GM23338 (cell line): ENCODE measurements at places on chromosomes 1 and 21.

GRCh38 chr1:224430511-224431113, 4.0 kb downstream of the WDR26 start:
- no peak for DNase-seq

GRCh38 chr1:169889871-169890270, 3.8 kb downstream of the SCYL3 start:
- no peak for DNase-seq

GRCh38 chr1:115670476-115671175, 28.9 kb downstream of the VANGL1 start:
- no peak for DNase-seq

GRCh38 chr1:80607064-80607463, 1193.7 kb upstream of the ADGRL2 start:
- DNase-seq: no peak

DNA sequence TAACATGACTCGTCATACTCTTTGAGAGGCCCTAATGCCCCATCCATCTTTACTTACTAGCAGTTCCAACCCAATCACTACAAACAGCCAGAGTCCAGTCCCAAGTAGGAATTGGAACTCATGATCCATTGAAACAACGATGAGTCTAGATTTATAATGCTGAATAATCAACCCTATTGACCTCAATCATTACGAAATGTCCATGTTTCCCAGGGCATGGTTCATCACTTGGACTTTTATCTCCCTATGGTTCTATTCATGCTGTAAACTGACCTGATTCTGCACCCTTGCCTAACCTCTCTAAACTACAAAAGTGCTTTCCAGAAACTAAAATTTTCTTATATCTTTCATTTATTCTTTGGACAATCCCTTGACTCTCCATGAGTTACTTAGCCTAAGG, 840.0 kb upstream of the B3GALT2 start:
- no peak for DNase-seq

- no peak for DNase-seq
Observed at GRCh38 chr21:15422783-15423182, 307.0 kb upstream of the USP25 start.

DNA sequence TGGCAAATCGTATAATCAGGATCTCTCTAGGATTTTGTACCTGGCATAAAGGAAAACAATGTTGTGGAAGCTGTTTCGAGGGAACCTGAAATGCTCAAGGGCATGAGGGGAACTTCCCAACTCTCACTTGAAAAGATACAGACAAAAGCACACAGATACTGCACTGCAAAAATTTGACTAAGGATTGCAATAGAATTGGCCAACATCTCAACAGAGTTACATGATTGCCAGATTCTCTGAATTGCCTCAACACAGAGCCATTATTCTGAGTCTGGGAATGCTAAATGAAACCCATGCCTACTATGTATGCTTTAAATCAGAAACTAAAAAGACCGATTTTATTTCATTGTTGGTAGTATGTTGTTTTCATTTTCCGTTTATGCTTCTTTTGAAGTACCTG, 16.0 kb downstream of the KRTAP19-8 start:
- no peak for DNase-seq

- DNase-seq: no peak
Observed at GRCh38 chr1:9598316-9598700, 9.6 kb downstream of the TMEM201 start.

DNA sequence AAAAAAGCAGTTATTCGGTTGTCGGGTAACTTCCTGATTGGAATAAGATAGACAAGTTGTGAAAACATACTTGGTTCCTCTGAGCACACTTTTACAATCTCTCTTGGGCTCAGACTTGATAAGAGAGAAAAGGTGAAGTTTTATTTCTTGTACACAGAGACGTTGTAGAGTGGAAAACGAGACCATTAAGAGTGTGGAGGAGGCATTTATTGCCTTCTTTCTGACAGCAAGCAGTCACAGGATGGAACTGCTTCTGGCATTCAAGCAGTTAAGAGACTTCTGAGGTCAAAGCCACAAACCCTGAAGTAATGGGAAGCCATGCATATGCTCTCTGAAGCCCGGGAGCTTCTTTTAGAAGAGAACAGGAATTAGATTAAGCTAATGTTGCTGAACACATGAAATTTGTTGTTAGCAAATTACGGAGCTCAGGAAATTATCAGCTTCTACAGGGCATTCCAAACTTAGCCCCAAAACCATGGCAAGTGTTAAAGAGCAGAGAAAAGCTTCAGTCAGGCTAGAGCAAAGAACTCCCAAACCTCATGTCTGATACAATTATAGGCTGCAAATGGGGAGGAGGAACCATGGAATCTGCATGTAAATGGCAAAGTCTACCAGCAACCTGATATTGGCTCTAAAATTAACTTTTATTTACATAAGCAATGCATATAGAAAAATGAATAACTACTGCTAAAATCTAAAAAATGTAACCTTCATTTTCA, 26.0 kb downstream of the S1PR1 start:
- DNase-seq: peak; percentile 18
